MG63 (cell line): ENCODE measurements at places on chromosomes 11 and 22. TPM values are rescaled to one million over a fixed set of nuclear protein-coding genes. Genes with fewer than 3 reads are reported as not detected.

DNA sequence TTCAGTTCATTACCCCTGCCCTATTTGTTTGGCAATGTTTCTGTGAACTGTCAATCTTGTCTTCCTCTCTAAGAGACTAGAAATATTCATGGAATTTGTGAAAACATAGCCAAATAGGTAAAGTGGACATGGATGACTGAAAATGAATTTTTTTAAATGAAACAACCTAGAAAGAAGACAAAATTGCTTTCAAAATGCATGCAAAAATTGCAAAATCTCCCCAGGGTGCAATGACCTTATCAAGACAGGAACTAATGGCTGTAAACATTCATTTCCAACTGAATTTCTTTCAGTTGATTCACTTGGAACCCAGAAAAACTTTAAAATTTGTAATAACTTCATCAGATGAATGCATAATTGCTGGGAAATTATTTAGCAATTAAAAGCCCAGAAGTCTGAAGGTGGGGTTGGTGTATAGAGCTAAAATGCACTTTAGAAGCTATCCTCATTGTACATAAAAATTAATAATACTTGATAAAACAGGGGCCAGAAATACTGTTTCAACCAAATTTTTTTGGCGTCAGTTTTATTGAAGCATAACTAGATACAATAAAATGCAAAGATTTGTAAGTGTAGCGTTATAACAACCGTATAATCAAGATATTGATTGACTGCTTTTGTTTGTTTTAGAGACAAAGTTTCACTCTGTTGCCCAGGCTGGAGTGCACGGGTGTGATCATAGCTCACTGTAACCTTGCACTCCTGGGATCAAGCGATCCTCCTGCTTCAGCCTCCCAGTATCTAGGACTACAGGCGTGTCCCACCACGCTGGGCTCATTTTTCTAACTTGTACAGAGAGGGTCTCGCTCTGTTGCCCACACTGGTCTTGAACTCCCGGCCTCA lies 27.6 kb upstream of the SLC35C1 start:
- DNase-seq = no peak

DNA sequence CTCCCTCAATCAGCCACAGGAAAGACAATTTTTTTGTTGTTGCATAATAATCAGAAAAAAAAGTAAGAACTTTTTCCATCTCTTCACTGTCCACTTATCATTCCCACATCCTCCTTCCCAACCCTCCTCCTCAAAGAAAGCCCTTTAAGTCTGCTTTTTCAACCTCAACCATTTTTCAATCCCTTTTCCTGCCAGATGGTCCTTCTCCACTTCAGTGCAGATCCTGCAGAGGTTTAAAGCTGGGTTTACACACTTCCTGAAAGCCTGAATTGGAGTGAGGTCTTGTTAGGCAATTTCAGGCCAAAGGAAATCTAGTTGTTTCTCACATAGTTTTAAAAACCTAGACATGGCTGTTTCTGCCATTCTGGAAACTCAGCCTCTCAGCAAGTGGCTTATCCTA lies 78.3 kb downstream of the RPL27A start:
- no peak for DNase-seq

GRCh38 chr11:86596861-86597586 lies 75.4 kb downstream of the ME3 start:
- DNase-seq = no peak

- no peak for DNase-seq
Measured at GRCh38 chr11:67633758-67634365, 4.1 kb upstream of the NUDT8 start.

GRCh38 chr11:122154994-122155393 lies 39.0 kb upstream of the BLID start:
- no peak for DNase-seq

DNA sequence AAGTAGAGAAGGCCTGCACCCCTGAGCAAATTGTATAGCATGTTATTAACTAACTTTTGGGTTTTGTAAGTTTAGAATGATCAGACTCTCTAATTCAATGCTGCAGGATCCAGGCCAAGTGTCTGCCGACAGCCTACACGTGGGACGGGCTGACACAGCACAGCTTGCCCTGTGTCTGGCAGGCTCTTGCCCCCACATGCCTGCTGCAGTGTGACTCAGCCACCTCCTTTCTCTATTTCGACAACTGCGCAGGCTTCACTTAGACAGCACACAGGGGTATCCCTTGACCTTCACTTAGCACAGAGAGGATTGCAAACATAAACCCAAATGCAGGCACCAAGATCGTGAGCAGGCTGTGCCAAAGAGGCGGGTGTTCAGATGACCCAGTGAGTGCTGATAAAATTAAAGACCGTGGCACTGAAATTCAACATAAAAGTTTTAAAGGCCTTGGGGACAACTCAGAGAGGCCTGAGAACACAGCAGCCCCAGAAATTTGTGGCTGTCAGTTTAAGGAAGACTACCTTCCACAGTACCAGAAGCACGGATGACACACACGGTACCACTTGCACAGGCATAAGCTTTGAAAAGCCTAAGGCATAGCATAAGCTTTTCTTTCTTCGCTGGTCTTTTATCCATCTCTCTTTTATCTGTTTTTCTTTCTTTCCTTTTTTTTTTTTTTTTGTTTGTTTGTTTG lies 37.8 kb downstream of the SCN3B start:
- peak; percentile 76 for DNase-seq

GRCh38 chr11:10824888-10825287 lies 16.2 kb upstream of the EIF4G2 start:
- no peak for DNase-seq

DNA sequence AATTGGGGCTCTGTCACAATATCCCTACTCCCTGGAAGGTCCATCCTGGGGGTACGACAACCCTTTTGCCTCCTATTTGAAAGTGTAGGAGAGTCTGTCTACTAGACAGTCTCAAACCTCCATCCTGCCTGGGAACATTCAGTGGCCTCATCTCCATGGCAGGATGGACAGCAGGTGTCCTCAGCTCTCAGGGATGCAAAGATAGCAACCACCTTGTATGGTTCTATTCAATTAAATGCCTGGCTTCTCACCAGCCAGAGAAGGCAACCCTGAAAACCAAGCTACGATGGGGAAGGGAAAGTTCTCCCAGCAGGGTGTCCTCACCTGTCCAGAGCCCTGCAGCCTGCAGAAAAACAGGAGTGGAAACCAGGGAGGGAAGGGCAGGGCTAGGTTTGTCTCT lies 164.9 kb downstream of the MIAT start:
- no peak for DNase-seq

GRCh38 chr22:44648085-44648820 lies 53.8 kb upstream of the PRR5 start:
- DNase-seq = no peak

- DNase-seq = no peak
Measured at GRCh38 chr22:46459347-46460065, 77.9 kb downstream of the CELSR1 start.

GRCh38 chr22:28771195-28771791 lies 1.2 kb upstream of the CCDC117 start:
- peak; percentile 11 for DNase-seq

DNA sequence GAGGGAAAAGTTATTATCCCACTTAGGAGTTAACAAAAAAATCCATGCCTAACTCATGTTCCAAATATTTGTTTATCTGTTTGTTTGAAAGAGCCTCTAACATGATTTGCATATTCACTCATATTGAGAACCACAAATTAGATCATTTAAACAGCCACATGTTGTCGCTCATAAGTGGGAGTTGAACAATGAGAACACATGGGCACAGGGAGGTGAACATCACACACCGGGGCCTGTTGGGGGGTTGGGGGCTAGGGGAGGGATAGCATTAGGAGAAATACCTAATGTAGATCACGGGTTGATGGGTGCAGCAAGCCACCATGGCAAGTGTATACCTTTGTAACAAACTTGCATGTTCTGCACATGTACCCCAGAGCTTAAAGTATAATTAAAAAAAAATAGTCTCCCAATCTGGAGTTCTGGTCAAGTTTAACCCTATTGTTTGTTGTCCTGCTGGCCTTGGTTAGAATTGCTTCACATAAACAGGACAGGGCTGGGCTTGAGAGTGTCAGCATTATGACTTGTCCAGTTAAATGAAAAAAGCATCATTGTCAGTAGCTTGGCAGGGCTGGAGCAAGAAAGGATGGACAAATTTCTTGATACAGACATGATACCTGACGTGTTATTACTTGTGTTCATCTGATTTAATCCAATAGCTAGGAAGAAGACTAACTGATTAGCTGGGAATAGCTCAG lies 57.8 kb upstream of the PSMA1 start:
- no peak for DNase-seq

- DNase-seq = no peak
Measured at GRCh38 chr22:44554411-44554810, 56.4 kb upstream of the RTL6 start.

DNA sequence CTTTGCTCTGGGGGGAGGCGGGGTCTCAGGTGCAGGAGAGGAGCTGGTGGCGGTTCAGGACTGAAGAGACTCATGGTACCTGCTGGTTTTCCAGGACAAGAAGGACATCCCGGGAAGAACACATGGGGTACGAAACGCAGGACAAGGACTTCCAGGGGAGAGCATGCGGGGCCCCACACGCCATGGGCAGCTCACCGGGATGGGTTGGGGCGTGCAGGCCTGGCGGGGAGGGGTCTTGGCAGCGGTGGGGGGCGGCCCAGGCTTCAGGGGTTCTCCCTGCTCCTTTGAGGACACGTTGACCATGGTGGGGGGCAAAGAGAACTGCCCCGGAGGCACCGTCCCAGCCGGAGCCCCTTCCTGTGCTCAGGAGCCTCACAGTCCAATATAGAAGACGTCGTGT lies 673.2 kb downstream of the BRD1 start:
- no peak for DNase-seq

DNA sequence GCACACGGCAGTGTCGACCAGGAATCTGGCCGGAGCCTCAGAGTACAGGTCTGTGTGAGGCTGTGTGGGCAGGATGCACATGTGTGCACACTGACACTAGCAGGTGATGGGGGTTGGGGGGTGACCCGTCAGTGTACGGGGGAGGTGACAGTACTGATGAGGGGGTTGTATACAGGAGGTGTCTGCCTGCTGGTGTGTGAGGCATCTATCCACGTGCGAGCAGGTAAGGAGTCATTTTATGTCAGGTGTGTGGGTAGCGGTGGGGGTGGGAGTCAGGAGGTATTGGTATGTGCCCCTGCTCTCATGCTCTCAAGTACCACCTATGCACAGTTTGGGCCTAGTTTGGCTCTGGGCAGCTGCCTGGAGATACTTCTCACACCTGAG lies 4.5 kb upstream of the PHRF1 start:
- DNase-seq = no peak

DNA sequence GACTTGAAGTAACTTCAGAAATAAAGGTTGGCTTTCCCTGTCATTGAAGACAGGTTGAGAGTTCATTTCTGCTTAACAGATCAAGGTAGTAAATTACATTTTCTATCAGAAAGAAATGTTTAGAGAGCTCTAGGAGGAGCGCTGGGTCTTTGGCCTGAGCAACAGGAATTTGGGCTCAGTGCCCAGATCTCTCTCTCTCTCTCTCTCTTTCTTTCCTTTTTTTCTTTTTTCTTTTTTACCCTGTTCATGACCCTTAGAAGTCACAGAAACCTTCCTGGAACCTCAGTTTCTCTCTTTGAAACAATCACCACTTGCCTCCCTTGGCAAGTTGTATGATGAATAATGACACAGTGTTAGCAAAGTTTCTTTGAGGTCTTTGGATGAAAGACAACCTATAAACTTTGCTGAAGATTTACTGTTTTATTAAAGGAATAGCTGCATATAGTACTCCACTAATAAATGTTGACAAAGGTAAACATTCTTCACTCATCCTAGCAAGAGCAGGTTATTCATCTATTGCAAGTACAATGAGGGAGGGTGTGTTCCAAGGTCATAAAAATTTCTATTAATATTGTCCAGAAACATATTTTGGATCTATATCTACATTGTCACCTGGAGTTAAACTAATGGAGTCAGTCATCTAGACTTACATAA lies 35.5 kb upstream of the RASSF10 start:
- no peak for DNase-seq

DNA sequence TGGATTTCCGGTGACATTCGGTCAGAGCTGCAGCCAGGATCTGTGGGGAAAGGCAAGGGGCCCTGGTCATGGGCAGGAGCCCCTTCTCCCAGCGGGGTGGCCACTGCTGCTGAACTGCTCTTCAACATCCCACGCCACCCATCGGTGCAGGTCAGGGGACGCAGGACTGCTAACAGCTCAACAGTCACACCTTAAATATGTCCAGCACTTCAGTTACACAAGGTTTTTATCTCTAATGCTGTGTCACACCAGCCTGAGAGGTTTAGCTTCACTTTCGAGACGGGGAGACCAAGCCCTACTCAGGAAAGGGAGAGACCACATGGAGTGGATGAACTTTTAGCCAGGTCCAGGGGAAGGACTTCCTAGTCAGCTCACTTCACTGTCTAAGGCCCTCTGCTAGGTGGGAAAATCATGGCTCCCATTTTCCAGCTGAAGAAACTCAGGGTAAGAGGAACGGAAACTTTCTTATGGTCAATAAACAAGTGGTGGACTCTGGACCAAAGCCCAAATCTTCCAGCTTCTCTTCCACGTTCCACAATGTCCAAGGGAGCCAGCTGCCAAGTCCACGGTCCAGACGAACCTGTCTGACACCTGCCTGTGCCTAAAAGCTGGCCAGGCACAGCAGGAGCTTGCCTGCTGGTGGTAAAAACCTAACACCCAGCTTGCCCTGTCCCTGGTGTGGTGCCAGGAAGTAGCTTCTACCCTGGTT lies 21.0 kb upstream of the CHADL start:
- no peak for DNase-seq

- DNase-seq = no peak
Measured at GRCh38 chr11:8273287-8273686, 9.6 kb upstream of the LMO1 start.

- no peak for DNase-seq
Measured at GRCh38 chr11:47101406-47101805, 75.3 kb downstream of the ARFGAP2 start.

- no peak for DNase-seq
Measured at GRCh38 chr11:68141246-68142027, 20.2 kb upstream of the CHKA start.

DNA sequence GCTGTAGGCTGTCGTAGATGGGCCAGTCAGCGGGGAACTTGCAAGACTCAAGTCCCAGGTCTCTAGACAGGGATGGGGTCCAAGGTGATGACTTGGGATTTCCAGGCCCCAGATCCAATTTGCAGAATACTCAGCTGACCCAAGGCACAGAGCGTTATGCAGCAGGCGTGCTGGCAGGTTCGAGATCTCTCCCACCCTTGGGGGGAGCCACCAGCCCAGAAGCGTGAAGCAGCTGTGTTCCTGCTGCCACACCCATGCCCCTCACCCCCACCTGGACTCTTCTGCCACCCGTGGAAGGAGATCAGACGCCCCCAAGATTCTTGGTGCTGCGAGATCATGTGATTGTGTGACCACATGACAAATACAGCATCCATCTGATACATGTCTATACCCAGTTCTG lies 142.6 kb downstream of the BRD1 start:
- no peak for DNase-seq

- no peak for DNase-seq
Measured at GRCh38 chr22:43878079-43878795, 13.6 kb downstream of the PNPLA5 start.

The TEAD1 gene
- 16.9 and 17.5 TPM in 2 replicates for total RNA-seq

The STK33 gene
- total RNA-seq = 1.4 and 1.8 TPM in 2 replicates

The OR52N4 gene
- total RNA-seq = not detected in 2 replicates

The PGAP2 gene
- 8.1 and 8.9 TPM in 2 replicates for total RNA-seq

The NRXN2 gene
- 4.2 and 12.7 TPM in 2 replicates for total RNA-seq

The AGBL2 gene
- total RNA-seq = not detected in 2 replicates

The SHANK3 gene
- 1.3 and 2.6 TPM in 2 replicates for total RNA-seq

The ACTN3 gene
- not detected in 2 replicates for total RNA-seq
